Activated CD8-positive, alpha-beta T cell treated with anti-CD3 and anti-CD28 coated beads for 36 hours (primary cell): ENCODE measurements at places on chromosomes 13 and 19. TPM values are rescaled to one million over a fixed set of nuclear protein-coding genes. Genes with fewer than 3 reads are reported as not detected.
A peak's percentile ranks its signal among the peaks of the same experiment; 100 is the strongest.

Gene CALR3
- total RNA-seq, result not detected

Gene PLPPR2
- total RNA-seq, result 1.8 TPM

GRCh38 chr19:13149628-13150186, 468 bp downstream of the STX10 start:
- H3K36me3 ChIP-seq, result peaks cover 25% of the 10 kb centered on the region
- H3K4me3 ChIP-seq, result peak overlapping the region; percentile 83
- DNase-seq, result peak; percentile 53
- H3K27ac ChIP-seq, result peak overlapping the region; percentile 91
- H3K27me3 ChIP-seq, result no peaks in the 10 kb centered on the region

DNA sequence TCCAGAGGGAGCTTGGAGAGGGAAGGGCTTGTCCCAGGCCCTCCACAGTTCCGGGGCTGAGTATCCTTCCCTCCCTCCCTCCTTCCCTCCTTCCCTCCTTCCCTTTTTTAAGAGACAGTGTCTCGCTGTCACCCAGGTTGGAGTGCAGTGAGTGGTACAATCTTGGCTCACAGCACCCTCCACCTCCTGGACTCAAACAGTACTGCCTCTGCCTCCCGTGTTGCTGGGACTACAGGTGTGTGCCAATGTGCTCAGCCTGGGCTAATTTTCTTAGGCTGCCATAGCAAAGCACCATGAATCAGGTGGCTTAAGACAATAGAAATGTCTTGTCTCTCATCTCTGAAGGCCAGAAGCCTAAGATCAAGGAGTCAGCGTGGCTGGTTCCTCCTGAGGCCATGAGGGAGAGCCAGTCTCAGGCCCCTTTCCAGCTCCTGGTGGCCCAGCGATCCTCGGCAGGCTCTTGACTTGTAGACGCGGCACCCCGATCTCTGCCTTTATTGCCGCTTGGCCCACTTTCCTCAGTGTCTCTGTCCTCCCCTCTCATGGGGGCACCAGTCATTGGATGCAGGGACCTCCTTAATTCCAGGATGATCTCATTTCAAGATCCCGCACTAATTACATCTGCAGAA, 47.5 kb downstream of the CRTC1 start:
- H3K27ac ChIP-seq, result no peak overlapping the region
- H3K27me3 ChIP-seq, result no peaks in the 10 kb centered on the region
- no peak overlapping the region for H3K4me3 ChIP-seq
- no peak for DNase-seq

- no peak overlapping the region for H3K27ac ChIP-seq
- DNase-seq, result no peak
- no peaks in the 10 kb centered on the region for H3K4me1 ChIP-seq
- H3K4me3 ChIP-seq, result no peak overlapping the region
- H3K27me3 ChIP-seq, result peaks cover 7% of the 10 kb centered on the region
Observed at GRCh38 chr13:94198681-94199080, 280.8 kb downstream of the DCT start.

DNA sequence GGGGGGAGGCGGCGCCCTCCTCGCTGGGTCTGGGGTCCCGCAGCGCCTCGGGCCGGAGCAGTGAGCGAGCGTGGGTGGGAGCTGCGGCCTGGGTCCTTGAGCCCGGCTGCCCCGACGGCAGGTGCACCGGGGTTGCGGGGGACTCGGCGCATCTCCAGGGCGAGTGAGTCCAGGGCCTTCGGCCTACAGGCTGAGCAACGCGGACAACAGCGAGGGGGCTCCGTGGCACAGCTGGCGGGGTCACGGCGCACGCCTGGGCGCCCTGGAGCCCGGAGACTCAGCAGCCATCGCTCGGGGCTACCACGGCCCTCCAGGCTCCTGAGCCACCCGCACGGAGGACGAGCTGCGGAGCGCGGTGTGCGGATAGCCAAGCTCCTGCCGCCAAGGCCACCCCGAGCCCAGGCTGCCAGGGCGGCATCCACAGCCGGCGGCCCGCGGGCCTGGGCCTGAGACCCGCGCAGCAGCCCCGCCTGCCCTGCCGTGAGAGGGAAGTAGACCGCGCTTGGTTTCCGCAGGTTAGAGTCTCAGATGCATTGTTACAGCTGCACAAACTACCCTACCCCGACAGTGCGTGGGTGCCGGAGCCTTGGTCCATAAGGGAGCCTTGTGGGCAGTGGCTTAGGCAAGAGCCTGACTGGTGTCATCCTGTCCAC, 253.9 kb upstream of the SGCG start:
- H3K27ac ChIP-seq, result no peak overlapping the region
- peaks cover 2% of the 10 kb centered on the region for H3K4me1 ChIP-seq
- DNase-seq, result no peak

DNA sequence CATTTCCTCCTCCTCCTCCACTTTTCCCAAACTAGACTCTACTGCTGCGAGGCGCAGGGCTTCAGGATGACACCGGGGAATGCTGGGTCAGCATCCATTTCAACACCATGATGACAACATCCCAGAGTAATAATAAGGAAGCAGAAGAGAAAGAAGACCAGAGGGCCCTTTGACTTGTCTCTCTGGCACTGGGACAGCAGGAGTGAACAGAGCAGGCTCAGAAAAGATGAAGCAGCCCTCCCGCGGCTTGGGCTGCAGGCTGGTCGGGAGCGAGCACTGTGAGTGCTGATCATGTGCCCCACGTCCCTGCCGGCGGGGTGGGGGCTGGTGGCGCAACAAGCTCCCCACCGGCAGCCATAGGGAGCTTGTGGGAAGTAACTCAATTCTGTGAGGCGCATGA, 30.5 kb downstream of the RANBP3 start:
- H3K27me3 ChIP-seq, result no peaks in the 10 kb centered on the region
- peak overlapping the region; percentile 75 for H3K27ac ChIP-seq
- no peak overlapping the region for H3K4me3 ChIP-seq
- H3K4me1 ChIP-seq, result peaks cover 87% of the 10 kb centered on the region
- H3K36me3 ChIP-seq, result peaks cover 40% of the 10 kb centered on the region

- H3K27ac ChIP-seq, result no peak overlapping the region
- H3K36me3 ChIP-seq, result no peaks in the 10 kb centered on the region
- H3K4me3 ChIP-seq, result no peak overlapping the region
- H3K27me3 ChIP-seq, result peaks cover 22% of the 10 kb centered on the region
- DNase-seq, result no peak
Observed at GRCh38 chr13:95805921-95806320, 129.0 kb downstream of the DNAJC3 start.

DNA sequence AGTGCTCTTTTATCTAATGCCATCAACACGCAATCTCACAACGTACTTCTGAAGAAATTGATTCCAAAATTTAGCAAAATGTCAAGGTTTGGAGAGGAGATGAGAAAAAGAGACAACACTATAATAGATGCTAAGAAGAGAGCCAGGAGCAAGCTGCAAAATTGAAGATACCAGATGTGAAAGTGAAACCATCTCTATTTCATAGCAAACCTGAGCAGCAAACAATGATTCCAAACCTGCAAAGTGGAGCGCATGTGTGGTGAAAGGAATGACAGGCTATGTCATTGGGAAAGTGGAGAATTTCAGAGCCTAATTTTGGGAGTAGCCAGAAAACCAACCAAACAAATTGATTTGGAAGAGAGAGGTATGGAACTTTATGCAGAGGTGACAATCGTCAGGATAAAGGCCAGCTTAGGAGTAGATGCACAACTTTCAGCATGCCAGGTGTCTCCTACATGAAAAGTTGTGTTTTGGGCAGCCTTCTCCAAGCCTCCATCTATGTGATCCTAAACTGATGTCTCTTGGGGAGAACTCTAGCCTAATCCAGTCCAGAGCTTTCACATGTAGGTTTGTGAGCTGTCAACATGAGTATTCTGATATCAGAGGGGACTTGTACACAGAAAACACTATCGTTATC, 158.4 kb upstream of the FNDC3A start:
- no peaks in the 10 kb centered on the region for H3K27me3 ChIP-seq
- H3K36me3 ChIP-seq, result no peaks in the 10 kb centered on the region
- no peak for DNase-seq
- H3K4me1 ChIP-seq, result peaks cover 13% of the 10 kb centered on the region
- peak overlapping the region; percentile 5 for H3K4me3 ChIP-seq
- H3K27ac ChIP-seq, result no peak overlapping the region
